Stimulated activated CD4-positive, alpha-beta T cell treated with anti-CD3 and anti-CD28 coated beads, Interleukin-15, amount 100 ng/mL, for 48 hours (primary cell): ENCODE measurements at places on chromosomes 6 and 20.

DNA sequence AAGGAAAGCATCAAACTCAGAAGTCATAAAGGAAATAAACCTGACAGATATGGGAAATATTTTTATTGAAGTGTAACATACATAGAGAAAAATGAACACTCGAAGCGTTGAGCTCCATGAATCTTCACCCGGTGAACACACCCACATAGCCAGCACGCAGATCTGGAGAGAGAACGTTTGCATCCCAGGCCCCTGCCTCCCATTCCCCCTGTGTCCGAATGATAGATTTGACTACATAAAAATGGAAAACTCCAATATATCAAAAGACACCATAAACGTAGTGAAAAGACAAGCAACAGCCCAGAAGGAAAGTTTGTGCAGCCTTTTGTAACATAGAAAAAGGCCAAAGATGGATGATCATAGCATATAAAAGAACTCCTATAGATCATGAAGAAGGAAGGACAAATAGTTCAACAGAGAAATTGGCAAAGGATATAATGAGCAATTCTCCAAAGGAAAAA lies 17.1 kb downstream of the SYNJ2 start:
- DNase-seq = no peak

- no peak for DNase-seq
Measured at GRCh38 chr6:67630146-67630545, 1004.9 kb upstream of the ADGRB3 start.

DNA sequence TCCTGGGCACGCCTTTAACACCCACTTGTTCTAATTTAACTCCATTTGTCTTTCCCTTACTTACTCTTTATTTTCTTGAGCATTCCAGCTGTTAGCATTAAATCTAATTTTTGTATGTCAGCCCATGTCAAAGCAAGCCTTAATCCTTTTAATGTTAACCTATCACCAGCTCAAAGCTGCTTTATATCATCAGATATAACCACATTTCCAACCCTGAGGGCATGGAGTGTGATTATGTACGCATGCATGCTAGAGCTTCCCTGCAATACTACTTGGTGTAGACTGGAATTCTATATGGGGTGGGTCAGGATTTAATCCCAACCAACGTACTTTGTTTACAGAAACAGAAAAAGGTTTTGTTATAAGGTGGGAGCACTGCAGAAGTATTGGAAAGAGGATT lies 139.4 kb upstream of the HMGN3 start:
- no peak for DNase-seq

GRCh38 chr6:18034798-18035202 lies 47.4 kb upstream of the KIF13A start:
- DNase-seq = no peak

DNA sequence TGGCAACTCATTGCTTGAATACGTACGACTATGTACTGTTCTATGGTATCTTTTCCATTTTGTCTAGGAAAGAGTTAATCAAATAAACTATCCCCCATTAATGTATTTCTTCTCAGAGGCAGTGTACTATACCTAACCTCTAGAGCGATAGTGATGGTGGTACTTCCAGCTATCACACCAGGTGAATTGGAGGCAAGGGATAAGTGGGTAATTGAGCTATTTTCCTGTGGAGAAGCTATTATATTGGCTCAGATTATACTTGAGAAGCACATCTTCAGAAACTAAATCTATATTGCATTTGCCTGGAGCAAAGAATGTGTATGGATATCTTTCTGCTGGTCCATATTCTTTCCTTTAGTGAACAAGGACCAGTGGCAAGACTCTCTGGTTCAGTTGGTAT lies 430.7 kb upstream of the KHDRBS2 start:
- no peak for DNase-seq
